ENCODE measurements at places on chromosomes 3 and 15.
A peak's percentile ranks its signal among the peaks of the same experiment; 100 is the strongest.

DNA sequence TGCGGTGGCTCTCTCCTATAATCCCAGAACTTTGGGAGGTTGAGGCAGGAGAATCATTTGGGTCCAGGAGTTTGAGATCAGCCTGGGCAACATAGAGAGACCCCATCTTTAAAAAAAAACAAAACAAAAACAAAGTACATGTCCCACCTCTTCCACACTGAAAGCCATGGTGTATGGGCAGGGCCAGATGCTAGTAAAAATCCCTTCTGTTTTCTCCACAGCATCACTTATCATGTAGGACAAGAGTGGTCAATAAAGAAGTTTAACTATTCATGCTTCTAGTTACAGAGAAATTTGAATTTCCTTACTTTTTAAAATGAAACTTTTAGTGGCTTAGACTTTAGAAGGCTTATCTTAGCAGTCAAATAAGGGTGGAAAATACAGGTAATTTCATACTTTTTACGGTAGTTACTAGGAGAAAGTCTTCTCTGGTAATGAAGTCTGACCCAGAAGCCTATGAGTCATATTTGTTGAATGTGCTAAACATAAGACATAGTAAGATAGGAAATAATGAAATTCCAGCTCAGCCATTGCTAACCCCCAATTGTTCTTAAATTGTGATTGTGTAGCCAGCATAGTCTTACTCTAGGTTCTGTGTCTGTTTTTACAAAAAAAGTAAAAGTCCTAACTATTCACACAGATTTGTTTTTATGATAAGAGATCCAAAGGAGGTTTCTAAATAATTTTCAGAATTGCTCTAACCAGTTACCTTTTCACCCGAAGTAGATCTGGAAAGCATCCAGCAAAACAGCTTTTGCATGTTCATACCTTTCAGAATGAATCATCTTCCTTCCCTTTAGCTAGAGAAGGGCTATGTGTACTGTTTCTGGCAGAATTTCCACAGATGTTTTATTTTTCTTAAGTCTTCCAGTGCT lies 16.4 kb upstream of the ZNF609 start:
- peak; percentile 93 for DNase-seq

- DNase-seq, result no peak
These were observed 128.6 kb downstream of the DCLK3 start for GRCh38 chr3:36635731-36636130.

DNA sequence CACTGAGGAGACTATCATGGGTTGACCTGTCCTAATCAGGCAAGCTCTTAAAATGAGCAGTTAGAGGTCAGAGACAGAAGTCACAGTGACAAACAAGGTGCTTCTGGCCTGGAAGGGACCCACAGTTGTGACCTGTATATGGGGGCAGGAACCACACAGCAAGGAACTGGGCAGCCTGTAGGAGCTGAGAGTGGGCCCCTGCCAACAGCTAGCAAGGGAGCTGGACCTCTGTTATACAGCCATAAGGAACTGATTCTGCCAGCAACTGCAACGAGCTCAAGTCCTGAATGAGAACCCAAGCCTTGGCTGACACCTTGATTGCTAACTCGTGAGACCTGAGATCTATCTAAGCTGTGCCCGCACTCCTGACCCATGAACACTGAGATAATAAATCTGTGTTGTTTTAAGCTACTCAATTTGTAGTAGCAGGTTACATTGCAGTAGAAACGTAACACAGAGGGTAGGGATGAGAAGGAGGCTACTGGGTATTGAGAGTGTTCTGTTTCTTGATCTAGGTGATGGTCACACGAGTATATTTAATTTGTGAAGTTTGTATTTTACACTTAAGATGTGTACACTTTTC lies 44.5 kb upstream of the MAGI1 start:
- DNase-seq, result no peak

DNA sequence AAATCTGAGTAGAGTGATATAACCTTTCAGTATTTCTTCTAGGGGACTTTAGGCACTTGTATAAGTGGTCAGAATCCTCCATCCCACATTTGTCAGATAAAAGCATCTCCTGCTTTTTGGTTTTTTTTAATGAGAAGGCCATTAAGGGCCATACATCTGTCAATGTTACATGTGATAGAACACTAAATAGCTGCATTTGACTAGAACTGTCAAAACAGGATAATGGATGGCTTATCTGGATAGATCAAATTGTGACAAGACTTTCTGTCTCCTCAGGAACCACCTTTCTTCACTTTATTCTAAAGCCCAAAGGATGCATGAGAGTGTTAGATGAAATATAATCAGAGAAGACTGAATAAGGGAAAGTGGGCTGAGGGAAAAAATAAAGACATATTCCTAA lies 533.4 kb upstream of the TGFBR2 start:
- DNase-seq, result no peak

DNA sequence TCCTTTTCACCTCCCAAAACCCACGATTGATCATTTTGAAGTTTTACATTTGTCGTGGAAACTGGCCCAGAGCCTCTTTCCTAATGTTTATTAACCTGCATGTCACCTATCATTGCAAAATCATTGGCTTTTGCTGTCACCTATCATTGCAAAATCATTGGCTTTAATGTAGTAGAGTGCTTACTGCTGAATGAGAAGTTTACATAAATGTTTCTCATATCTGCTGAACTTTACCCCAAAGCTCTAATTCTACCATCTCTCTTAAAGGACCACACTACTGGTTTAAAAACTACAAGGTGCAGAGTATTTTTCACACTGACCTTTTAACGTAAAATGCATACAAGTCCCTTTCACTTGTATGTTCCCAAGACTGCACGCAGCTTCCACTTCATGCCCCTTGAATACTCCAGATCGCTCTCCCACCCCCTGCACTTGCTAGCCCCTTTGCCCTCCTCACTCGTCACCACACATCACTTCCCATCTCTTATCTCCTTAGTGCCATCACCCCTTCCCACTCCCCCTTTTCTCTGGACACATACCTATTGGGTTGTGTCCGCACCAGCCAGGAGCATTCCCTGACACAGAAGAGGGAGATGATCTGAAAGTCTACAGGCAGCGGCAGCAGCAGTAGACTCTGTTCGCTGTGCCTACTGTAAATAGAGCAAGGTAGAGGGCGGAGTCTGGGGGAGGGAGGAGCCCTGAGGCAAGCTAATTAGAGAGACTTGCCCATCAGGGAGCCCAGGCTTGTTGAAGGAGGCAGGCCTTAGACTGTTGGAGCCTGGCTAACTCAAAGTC lies 30.2 kb upstream of the ATOSA start:
- DNase-seq, result no peak

DNA sequence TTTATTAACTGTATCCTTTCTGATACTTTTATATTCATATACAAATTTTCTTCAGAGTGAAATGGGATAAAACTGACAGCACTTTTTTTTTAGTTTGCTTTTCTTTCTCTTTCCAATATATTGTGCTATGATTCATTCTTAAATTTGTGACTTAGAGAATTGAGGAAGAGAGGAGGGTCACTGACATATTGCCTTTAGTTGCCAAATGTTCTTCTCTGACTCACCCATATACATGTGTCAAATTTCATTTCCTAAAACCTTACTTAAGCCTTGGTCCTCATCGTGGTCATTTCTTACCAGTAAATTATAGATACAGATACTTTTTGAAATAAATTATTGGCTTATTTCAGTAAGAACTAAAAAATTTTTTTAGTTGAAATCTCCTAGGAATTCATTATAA lies 53.9 kb downstream of the CLASP2 start:
- DNase-seq, result peak; percentile 90

DNA sequence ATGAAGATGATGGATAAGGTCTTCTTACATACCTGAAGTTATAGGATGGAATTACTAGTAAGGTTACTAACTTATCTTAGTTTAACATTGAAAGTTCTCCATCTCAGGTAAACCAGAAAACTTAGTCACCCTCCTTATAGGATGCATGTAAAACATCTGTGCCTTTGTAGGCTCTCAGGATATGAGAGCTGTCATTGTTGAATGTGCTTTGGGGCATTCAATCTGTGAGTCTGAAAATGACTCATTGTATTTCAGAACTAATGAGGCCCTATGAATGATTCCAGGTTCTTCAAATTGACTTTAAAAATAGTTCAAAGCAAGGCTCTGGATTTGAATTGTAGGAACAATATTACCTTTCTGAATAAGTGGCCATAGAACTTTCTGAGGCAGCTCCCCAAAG lies 237.7 kb upstream of the AZI2 start:
- DNase-seq, result no peak

DNA sequence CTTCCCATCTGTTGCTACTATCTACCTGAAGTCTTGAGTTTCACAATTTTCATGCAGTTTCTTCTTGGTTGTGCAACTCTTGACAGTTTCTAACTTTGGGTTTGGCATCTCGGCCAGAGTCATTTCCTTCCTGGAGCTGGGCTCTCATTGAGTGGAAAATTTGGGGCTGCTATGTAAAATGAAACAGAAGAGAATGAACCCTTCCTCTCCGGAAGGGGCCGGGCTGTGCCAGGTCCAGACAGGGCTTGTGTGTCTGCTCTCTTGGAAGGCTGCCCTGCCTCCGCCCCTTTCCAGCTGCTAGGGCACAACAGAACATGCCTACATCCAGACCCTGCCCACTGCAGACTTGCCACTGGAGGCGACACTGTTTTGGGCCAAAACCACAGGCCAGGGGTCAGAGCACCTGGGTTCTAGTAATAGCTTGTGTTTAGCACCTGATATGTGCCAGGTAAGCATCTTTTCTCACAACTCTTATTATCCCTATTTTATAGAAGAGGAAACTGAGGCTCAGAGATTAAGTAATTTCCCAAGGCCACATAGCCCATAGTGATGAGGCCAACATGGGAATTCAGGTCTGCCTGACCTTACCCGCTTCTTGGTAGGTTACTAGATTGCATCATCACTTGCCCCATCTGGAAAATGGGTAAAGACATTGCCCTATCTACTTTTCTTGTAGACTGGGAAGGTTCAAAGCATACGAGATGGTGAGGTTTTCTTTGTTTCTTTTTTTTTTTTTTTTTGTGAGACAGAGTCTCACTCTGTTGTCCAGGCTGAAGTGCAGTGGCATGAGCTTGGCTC lies 25.0 kb downstream of the IRAK2 start:
- DNase-seq, result peak; percentile 75

GRCh38 chr3:5579946-5580345 lies 392.4 kb downstream of the EDEM1 start:
- no peak for DNase-seq

DNA sequence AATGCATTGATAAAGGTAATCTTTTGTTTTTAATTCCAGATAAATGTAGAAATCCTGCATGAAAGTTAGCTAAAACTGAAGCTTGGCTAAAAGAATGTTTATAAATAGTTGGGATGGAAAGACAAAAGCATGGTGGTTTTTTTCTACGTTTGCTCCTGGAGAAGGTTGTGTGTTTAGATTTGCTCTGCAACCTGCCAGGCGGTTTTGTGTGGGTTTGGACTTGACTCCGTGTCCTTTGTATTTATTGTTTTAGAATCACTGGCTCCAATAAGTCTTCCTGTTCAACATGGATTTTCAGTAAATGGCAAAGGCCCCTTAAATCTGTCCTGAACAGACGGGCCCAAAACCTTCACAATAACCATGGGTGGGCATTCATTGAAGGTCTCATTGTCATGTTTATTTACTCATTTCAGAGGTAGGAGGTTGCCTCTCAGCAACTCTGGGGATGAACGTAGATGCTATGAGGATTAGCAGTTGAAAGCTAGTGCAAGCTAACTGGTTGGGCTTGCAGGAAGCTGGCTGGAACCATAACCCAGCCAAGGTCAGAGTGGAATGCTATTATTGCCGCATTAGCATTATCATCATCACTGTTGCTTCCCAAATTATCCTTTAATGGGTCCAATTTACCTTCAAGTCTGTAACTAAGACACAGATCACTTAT lies 60.6 kb upstream of the ADAMTS9 start:
- no peak for DNase-seq

GRCh38 chr15:93040288-93041158 lies 48.5 kb downstream of the RGMA start:
- DNase-seq, result no peak

DNA sequence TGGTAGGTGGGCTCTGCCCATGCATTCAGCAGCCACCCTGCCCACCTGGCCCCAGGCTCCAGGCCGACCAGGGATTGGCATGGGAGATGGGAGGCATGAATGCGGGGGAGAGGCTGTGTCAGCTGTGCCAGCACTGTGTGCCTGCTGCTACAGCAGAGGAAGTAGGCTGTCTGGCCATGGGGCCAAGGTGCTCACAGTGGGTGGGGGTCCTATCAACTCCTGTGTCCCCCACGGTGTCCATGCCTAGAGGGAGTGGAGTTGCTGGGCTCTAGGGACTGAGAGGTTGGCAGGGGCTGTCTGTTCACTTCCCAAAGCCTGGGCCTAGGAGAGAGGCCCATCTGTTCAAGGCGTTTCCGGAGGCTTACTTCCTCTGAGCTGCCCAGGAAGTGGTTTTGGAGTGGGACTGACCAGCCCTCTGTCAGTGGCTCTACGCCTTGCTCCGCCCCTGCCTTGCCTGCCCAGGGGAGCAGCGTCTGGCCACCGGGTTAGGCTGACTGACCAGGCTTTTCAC lies 5.8 kb downstream of the PRKCD start:
- DNase-seq, result peak; percentile 77

DNA sequence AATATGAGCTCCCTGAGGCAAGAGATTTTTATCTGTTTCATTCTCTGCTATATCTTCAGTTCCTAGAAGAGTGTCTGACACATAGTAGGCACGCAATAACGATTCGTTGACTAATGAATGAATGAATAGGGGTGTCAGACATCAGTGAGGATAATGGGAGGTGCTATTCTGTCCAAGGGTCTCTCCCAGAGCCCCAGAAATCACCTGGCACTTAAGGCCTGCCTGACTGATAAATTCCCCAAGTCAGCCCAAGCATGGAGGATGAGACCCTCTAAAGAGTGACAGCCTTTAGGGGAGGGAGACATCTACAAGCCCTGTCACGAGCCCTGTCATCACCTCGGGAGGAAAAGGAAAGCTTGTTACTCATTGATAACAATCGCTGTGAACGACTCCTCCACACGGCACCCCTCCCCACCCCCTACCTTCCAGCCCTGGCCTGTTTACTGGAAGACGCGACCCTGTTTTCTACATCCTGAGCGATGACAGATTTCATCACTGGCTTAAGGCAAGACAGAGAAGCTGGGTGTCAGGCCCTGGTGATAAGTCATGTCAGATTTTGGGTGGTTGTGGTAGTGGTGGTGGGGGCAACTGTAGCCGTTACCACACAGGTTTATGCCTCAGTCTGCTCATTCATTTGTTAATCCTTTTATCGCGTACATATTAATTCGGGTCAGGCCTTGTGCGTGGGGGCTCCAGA lies 23.1 kb downstream of the BHLHE40 start:
- DNase-seq, result no peak

DNA sequence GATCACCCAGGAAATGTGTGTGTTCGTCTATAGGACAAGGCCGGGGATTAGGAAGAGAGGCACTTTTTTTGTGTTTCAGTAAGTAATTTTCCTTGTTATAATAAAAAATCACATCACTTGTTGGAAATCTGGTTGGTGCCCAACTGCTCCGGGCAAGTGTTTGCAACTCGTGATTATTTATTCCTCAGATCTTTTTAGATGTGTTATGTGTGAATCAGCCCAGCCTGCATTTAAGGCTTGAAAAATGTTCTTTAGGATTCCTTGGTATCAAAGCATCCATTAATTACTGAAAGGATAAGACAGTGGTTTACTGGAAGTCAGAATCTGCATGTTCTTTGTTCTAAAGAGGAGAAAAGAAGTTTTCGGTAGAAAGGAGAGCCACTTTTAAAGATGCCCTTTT lies 345.6 kb downstream of the FEZF2 start:
- DNase-seq, result no peak

Data from iris pigment epithelial cell (primary cell).